Naive B cell (primary cell): ENCODE measurements at places on chromosomes 12 and 14. TPM values are rescaled to one million over a fixed set of nuclear protein-coding genes. Genes with fewer than 3 reads are reported as not detected.

ASPG gene
- polyA plus RNA-seq: not detected

DNA sequence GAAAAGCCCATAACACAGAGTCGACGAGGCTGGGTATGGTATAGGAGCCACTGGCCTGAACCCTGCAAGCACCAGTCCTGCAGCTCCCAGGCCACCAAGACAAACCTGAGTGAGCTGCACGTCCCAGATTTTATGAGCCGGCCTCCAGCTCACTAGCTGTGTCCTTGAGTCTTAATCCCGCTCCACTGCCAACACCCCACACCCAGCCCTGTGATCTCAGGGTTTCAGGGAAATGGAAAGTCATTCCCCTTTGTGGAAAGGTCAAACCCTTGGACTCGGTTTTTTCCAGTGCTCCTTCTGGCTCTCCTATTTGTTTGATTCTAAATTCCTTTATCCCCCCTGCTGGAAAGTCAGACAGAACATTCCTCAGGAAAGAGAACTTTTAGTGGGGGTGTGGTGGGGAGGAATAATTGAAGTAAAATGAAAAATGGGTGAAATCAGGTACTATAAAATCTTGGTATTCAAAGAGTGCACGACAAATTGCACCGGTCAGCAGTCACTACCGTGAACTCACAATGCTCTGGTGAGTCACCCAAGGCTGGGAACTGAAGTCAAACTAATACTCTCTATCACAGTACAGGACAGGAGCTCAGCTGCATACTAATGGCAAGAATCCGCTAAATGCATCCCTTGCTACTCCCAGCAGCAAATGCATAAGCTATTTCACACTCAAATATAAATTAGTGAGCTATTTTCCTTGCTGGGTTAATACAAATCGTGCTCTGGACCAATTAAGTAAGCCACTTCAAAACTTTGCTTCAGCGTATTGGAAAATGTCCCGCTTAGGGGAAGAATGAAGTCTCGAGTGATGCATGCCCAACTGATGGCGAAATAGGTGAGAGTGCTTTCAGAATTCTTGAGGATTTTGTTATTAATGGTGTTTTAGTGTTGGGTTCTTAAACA is 9.0 kb downstream of the PITPNM2 start:
- H3K4me1 ChIP-seq: peaks cover 36% of the 10 kb centered on the region
- H3K36me3 ChIP-seq: no peaks in the 10 kb centered on the region
- no peaks in the 10 kb centered on the region for H3K27me3 ChIP-seq
- DNase-seq: no peak
- H3K27ac ChIP-seq: peak overlapping the region; percentile 96

DNA sequence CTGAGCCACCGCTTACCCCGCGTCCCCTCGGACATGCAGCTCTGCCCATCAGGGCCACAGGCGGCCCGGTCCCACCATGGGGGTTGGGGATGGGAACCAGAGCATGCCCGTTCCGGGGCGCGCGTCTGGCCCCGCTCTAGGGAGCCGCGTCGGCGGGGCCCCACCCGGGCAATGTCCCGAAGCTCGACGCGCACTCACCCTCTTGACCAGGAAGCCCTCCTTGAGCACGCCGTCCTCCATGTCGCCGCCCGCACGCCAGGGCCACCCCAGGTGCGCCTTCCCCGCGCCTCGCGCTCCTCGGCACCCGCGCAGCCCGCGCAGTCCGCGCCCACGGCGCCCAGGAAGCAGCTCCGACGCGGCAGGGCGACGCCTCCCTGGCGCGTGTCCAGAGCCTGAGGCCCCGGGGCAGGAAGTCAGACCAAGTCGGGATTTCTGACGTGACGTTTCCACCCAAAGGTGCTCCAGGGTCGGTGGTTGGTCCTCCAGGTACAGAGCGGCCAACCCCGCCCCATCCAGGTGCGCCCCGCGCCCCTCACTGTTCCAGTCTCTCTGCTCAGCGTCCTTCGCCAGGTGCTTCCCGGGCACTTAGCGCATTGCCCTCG is at the start of gene PLEK2:
PLEK2 (minus strand) TSS at position 346 of the 602 bp plus-strand sequence; CDS start at position 240, 106 bp downstream.
- no peak within 1 kb of the TSS for H3K4me3 ChIP-seq
- no peaks in the 10 kb centered on the region for H3K36me3 ChIP-seq
- peak within 1 kb of the TSS; percentile 63 for H3K27ac ChIP-seq
- DNase-seq: no peak
- peaks cover 33% of the 10 kb centered on the region for H3K27me3 ChIP-seq

DNA sequence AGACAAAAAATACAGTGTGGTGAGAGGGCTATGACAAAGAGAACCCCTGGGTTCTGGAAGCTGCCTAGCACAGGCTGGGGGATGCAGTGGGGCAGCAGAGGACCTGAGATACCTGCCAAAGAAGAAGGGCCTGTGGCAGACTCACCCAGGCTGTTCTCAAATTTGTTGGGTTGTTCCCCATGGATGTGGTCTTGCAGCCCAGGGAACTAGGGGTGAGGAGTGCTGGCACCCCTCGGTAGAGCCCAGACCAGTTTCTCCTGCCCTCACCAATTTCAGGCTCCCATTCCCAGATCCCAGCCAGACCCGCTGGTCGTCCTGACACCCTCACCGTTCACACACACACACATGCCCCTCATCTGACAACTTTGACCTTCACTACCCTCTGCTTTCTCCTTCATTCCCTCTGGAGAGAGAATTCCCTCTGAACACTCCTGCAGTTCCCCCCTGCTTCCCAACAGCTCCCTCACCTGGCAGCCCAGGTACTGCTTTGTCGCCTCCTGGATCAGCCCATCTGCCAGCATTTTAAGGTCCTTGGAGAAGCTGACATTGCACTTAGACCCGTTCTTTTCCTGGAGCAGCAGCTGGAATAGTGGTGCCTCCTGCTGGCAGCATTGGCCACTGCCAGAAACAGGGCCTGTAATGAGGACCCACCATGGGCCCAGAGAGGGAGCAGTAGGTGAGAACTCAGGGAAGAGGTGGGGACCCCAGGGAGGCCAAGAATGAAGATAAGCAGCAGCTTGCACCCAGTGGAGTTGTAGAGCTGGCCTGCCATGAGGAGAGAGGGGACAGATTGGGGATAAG is 5.9 kb upstream of the GDF11 start:
- H3K4me3 ChIP-seq: peak overlapping the region; percentile 97
- H3K36me3 ChIP-seq: no peaks in the 10 kb centered on the region
- peak; percentile 37 for DNase-seq
- H3K27ac ChIP-seq: peak overlapping the region; percentile 66
- no peaks in the 10 kb centered on the region for H3K27me3 ChIP-seq

GRCh38 chr14:68379510-68380328 is 413.1 kb downstream of the ZFP36L1 start:
- no peaks in the 10 kb centered on the region for H3K27me3 ChIP-seq
- peaks cover 61% of the 10 kb centered on the region for H3K4me1 ChIP-seq
- H3K27ac ChIP-seq: peak overlapping the region; percentile 5
- no peak for DNase-seq
- H3K4me3 ChIP-seq: no peak overlapping the region

DNA sequence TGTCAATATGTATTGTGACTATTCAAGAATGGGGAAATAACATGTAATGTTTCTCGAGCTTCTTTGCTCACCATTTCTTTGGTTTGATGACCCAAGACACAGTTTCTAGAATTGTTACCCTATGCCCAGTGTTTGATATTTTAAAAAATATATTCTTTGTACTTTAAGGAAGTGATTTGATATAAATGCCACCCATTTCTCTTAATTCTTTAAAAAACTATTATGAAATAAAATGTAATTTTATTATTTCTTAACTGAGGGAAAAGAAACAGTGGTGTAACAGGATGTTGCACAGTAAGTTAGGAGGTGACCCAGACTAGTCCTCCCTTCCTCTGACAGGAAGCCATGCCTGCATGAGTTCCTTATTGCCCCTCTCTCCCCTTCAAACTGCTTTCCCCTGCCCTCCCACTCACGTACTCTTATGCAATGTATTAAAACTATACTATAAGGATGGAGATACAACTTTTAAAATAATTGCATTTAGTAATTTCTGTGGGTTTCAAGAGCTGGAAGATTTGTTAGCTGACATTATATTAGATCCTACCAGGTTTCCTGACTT is 279.4 kb downstream of the TMTC2 start:
- H3K36me3 ChIP-seq: no peaks in the 10 kb centered on the region
- H3K27ac ChIP-seq: no peak overlapping the region
- H3K4me1 ChIP-seq: no peaks in the 10 kb centered on the region
- H3K27me3 ChIP-seq: no peaks in the 10 kb centered on the region
- DNase-seq: no peak

DNA sequence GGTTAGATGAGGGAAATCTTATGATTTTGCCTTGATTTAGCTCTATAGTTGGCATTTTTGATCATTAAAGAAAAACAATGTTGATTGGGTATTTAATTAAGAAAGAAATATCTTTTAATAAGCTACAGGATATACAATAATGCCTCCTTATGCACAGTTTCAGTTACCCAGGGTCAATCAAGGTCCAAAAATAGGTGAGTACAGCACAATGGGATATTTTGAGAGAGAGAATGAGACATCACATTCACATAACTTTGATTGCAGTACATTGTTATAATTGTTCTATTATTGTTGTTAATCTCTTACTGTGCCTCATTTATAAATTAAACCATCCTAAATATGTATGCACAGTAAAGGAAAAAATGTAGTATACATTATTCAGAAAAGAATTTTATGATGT is 102.2 kb downstream of the MYF5 start:
- H3K36me3 ChIP-seq: no peaks in the 10 kb centered on the region
- no peak overlapping the region for H3K4me3 ChIP-seq
- H3K27ac ChIP-seq: no peak overlapping the region

KRT3 gene
- not detected for polyA plus RNA-seq

- H3K36me3 ChIP-seq: no peaks in the 10 kb centered on the region
- H3K4me3 ChIP-seq: no peak overlapping the region
- DNase-seq: no peak
- peak overlapping the region; percentile 47 for H3K27ac ChIP-seq
Observed at GRCh38 chr12:90216815-90217214, 508.2 kb upstream of the ATP2B1 start.

OASL gene
- polyA plus RNA-seq: 0.69 TPM

DNA sequence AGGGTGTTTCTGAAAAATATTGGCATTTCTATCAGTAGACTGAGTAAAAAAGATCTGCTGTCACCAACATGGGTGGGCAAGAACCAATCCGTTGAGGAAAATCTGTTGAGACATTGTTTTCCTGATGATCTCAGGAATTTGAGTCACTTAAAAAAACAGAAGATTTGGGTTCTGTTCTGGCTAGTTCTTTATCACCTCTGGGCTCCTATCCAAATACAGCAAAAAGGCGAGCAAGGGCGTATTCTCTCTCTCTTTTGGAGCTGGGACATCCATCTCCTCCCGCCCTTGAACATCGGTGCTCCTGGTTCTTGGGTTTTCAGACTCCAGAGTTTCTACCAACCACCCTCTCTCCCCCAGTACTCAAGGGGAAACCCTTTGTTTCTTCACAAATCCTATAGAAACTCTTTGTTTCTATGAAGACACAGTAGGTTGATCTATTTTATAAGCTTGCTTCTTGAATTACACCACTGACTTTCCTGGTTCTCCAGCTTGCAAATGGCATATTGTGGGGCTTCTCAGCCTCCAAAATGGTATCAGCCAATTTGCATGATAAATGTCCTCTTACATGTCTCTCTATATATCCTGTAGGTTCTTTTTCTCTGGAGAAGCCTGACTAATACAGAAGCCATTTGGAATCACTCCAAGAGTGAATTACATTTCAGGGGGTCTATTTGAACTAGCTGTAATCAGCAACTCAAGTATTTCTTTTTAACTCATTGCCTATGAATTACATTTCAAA is 263.9 kb upstream of the TMTC1 start:
- no peaks in the 10 kb centered on the region for H3K36me3 ChIP-seq
- DNase-seq: no peak
- no peaks in the 10 kb centered on the region for H3K27me3 ChIP-seq
- no peak overlapping the region for H3K27ac ChIP-seq
- H3K4me3 ChIP-seq: no peak overlapping the region

GRCh38 chr14:76377735-76378074 is 1.8 kb downstream of the ESRRB start:
- H3K4me3 ChIP-seq: no peak overlapping the region
- no peak for DNase-seq
- peaks cover 11% of the 10 kb centered on the region for H3K4me1 ChIP-seq
- peaks cover 87% of the 10 kb centered on the region for H3K27me3 ChIP-seq
- no peak overlapping the region for H3K27ac ChIP-seq
- no peaks in the 10 kb centered on the region for H3K36me3 ChIP-seq

- DNase-seq: no peak
- H3K4me3 ChIP-seq: no peak overlapping the region
- no peaks in the 10 kb centered on the region for H3K27me3 ChIP-seq
- no peaks in the 10 kb centered on the region for H3K4me1 ChIP-seq
- peaks cover 33% of the 10 kb centered on the region for H3K36me3 ChIP-seq
Observed at GRCh38 chr12:113875691-113876090, 90.4 kb downstream of the RBM19 start.

GRCh38 chr12:97229004-97229403 is 233.6 kb upstream of the RMST start:
- no peaks in the 10 kb centered on the region for H3K4me1 ChIP-seq
- no peaks in the 10 kb centered on the region for H3K36me3 ChIP-seq
- H3K4me3 ChIP-seq: no peak overlapping the region
- no peak for DNase-seq
- no peak overlapping the region for H3K27ac ChIP-seq
- H3K27me3 ChIP-seq: peaks cover 10% of the 10 kb centered on the region

XPOT gene
- 22.7 TPM for polyA plus RNA-seq

DNA sequence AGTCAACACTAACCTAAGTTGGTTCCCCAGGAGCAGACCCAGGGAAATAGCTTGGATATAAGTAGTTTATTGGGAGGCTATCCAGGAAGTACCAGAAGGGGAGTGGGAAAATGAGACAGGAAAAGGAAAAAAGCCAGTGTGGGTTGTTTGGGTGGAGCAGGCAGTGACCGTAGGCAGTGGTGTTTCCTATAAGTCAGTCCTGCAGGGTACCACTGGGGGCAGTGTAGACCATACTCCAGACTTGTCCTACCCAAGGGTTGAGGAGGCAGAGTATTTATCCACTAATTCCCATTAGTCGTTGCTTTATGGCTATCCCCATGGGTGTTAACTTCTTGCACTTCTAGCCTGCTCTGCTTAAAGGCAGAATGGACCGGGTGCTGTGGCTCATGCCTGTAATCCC is 6.4 kb upstream of the CCDC60 start:
- H3K36me3 ChIP-seq: no peaks in the 10 kb centered on the region
- H3K4me1 ChIP-seq: peaks cover 2% of the 10 kb centered on the region
- H3K27ac ChIP-seq: no peak overlapping the region
- H3K27me3 ChIP-seq: peaks cover 18% of the 10 kb centered on the region

- DNase-seq: no peak
- no peak overlapping the region for H3K4me3 ChIP-seq
- no peak overlapping the region for H3K27ac ChIP-seq
- peaks cover 19% of the 10 kb centered on the region for H3K27me3 ChIP-seq
- no peaks in the 10 kb centered on the region for H3K4me1 ChIP-seq
Observed at GRCh38 chr12:100858656-100859055, 64.1 kb downstream of the ANO4 start.
